ENCODE measurements at places on chromosomes 6 and 20.
A peak's percentile ranks its signal among the peaks of the same experiment; 100 is the strongest.

GRCh38 chr20:17457079-17457478, 74.1 kb downstream of the BFSP1 start:
- no peak for DNase-seq

DNA sequence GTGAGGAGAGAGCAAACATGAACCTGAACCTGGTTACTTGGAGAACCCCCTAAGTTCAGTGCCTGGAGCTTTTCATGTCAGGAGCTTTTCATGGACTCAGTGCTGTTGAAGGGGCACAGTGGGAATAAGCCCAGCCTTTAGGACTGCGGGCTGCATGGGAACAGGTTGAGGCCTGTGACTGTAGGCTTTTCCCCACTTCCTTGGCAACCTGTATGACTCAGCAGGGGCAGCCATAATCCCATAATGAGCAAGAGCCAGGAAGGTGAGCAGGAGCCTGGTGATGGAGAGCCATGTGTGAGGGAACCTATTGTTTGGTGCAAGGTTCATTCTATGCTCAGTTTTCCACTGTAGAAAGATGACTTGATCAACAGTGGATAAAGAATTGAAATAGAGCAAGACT, 23.4 kb downstream of the MEP1A start:
- DNase-seq: no peak

- DNase-seq: peak; percentile 55
Measured at GRCh38 chr6:111872401-111873177, 663 bp downstream of the FYN start.

GRCh38 chr20:20338133-20338730, 29.7 kb upstream of the INSM1 start:
- DNase-seq: no peak

GRCh38 chr6:166903027-166903426, 53.3 kb downstream of the RNASET2 start:
- no peak for DNase-seq

DNA sequence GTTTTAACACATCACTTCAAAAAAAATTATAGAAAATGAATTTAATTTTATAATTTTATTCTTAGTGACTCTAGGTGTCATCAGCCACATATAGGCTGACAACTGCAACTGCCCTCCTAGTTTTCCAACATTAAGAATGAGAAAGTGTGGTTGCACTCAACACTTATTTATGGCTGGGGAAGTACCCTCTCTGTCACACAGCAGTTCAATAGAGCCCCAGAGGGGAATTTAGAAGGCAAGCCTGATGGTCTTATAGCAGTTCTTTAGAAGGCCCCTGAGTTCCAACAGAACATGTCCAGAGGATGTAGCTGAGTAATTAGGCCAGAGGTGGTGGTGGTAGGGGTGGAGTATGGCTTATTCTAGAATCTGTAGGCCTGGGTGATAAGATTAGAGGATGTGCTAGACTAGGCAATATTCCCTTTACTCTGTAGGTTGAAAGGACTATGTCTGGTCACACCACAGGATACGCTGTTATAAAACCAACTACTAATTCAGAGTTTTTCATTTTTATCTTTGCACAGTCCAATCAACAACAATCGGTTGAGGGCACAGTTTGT, 226.5 kb upstream of the CITED2 start:
- no peak for DNase-seq

- no peak for DNase-seq
Measured at GRCh38 chr6:141261016-141261671, 871.6 kb upstream of the GJE1 start.

- no peak for DNase-seq
Measured at GRCh38 chr6:142756215-142756630, 188.8 kb downstream of the HIVEP2 start.

GRCh38 chr6:37659561-37659960, 38.1 kb downstream of the MDGA1 start:
- DNase-seq: no peak

DNA sequence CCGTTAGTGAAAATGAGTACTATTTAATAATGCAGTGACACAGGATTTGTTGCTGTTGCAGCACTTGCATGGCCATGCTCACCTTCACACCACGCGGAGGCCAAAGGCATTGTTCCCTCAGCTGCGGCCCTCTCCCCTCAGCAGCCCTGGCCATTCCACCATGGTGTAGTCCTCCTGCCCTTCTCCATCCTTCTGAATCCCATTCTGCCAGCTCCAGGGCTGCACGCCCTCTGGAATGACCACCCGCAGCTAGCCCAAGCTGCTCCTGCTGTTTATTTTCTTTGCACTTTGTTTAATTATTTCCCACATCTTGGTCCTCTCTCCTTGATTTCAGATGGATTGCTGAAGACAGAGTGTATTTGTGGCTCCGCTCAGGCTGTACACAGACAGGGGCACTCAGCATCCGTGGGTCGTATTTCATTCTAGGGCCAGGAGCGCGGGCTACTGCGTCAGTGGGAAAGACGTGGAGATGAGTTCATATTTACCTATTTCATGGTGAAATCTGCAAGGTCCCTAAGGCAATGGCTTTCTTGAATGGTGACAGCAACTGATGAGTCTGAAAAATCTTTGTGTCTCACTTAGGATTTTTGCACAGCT, 81.4 kb upstream of the DUSP22 start:
- no peak for DNase-seq

DNA sequence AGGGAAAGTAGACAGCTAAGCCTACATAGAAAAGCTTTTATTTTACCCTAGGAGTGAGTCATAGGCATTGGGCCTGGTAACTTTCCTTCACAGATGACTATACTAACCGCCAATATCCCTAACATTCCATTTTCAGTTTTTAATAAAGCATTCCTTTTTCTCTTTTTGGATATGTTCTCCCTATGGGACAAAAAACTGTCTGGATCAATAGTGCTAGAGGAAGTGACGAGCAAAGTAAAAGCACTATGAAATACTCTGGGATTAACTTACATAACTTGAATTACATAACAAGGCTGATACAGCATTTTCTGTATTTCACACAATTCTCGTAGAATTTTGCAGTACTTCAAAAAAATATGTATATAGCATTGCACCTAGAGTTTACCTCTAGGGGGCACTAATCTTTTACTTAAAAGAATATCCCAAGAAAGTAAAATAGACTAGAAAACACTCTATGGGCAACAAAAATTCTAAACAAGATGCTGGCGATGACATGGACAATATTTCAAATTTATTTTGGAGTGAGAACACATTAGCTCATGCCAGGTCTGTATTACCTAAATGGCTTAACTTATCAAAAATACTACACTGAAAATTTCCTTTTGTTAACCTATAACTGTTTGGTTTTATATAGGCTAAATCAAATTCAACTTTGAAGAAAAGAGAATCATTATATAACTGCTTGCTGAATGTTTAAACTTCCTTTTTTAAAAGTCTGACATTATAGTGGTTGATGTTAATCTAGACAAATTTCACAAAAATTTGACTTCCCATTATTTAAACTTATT, 66.3 kb upstream of the DST start:
- DNase-seq: no peak
